CD4-positive, CD25-positive, alpha-beta regulatory T cell (primary cell): ENCODE measurements at places on chromosomes 7 and 10. TPM values are rescaled to one million over a fixed set of nuclear protein-coding genes. Genes with fewer than 3 reads are reported as not detected.

Gene LIPJ
- total RNA-seq, result not detected

Gene COL13A1
- total RNA-seq, result not detected

Gene ACSM6
- total RNA-seq, result not detected

Gene ABCC2
- 3.6 TPM for total RNA-seq

Gene LRIT1
- not detected for total RNA-seq

Gene C10orf62
- not detected for total RNA-seq

Gene SHTN1
- total RNA-seq, result 2.4 TPM

Gene CLDN4
- 0.79 TPM for total RNA-seq

Gene OR6V1
- total RNA-seq, result not detected

Gene CCL24
- not detected for total RNA-seq

Gene HYAL4
- total RNA-seq, result not detected

Gene RPEL1
- total RNA-seq, result not detected

Gene IFIT1B
- not detected for total RNA-seq

Gene IPMK
- 4.2 TPM for total RNA-seq
